Sigmoid colon (tissue), 7 donors: ENCODE measurements at places on chromosomes 2 and 18. TPM values are rescaled to one million over a fixed set of nuclear protein-coding genes. Genes with fewer than 3 reads are reported as not detected.

GRCh38 chr2:238703053-238703415 lies 144.9 kb upstream of the TWIST2 start:
- peak overlapping the region; percentile 67 for H3K27ac ChIP-seq
- H3K4me1 ChIP-seq, result peaks cover 31% of the 10 kb centered on the region
- peak; percentile 37 for DNase-seq
- no peaks in the 10 kb centered on the region for H3K36me3 ChIP-seq
- no peak overlapping the region for H3K4me3 ChIP-seq

DNA sequence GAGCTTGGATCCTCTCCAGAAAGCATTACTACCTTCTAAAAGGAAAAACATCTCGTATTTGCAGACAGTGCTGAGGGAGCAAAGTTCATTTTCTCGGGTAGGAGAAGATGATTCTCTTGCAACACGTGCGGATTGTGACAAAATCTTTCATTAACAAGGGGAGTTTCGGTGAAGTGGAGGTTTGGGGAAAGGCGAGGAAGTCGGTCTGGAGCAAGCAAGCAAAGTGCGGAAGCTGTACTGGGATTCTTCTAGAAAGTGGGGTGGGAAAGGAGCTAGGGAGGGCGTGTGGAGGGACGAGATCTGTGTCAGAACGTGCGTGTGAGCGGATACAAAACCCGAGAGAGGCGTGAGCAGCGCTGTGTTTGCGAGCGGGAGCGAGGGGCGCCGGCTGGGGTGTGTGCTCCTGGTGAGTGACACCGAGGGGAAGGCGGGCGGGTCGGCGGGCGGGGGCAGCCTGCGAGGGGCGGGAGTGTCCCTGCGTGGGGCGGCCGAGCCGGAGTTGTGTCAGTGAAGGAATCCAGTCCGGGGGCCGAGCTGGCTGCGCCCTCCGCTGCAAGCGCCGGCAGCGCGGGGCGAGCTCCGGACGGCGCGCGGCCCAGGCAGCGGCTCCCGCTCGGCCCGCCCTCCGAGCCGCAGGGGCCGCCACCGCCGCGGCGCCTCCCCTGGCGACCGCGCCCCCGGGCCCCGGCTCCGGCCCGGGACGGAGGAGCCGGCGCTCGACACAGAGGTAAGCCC lies at the start of gene SPATS2L:
Gene SPATS2L (plus strand): TSS at position 498 of the 735 bp plus-strand sequence. CDS start 82,552 bp downstream, outside the sequence.
- DNase-seq, result peak; percentile 93
- no peaks in the 10 kb centered on the region for H3K27me3 ChIP-seq
- H3K27ac ChIP-seq, result peak within 1 kb of the TSS; percentile 92
- peak within 1 kb of the TSS; percentile 84 for H3K4me3 ChIP-seq
- no peaks in the 10 kb centered on the region for H3K36me3 ChIP-seq

DNA sequence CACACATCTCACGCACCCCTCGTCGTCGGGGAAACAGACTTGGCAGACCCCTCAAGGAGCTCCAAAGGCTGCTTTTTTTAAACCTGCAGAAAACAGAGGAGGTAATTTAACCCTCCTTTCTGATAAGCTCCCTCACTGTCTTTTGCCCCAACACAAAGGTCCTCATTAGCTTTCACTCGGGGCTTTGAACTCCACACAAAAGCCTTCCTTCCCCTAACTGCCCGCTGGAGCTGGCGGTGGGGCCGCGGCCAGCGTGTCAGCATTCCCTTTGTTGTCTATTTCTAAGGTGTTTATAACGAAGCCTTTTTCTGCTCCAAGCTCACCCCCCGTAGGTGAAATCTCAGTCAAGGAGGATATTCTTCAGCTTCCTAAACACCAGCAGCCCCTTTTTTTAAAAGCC lies 43.5 kb upstream of the ID2 start:
- H3K36me3 ChIP-seq, result no peaks in the 10 kb centered on the region
- H3K4me1 ChIP-seq, result no peaks in the 10 kb centered on the region
- no peak overlapping the region for H3K27ac ChIP-seq
- H3K4me3 ChIP-seq, result no peak overlapping the region

GRCh38 chr2:65277791-65278483 lies 50.3 kb downstream of the ACTR2 start:
- H3K4me1 ChIP-seq, result peaks cover 13% of the 10 kb centered on the region
- H3K27me3 ChIP-seq, result no peaks in the 10 kb centered on the region
- no peak for DNase-seq
- H3K36me3 ChIP-seq, result peaks cover 7% of the 10 kb centered on the region

- H3K4me3 ChIP-seq, result no peak overlapping the region
- DNase-seq, result no peak
- H3K36me3 ChIP-seq, result no peaks in the 10 kb centered on the region
- H3K27ac ChIP-seq, result peak overlapping the region; percentile 78
- no peaks in the 10 kb centered on the region for H3K27me3 ChIP-seq
Measured at GRCh38 chr18:50622865-50623393, 63.0 kb downstream of the MAPK4 start.

DNA sequence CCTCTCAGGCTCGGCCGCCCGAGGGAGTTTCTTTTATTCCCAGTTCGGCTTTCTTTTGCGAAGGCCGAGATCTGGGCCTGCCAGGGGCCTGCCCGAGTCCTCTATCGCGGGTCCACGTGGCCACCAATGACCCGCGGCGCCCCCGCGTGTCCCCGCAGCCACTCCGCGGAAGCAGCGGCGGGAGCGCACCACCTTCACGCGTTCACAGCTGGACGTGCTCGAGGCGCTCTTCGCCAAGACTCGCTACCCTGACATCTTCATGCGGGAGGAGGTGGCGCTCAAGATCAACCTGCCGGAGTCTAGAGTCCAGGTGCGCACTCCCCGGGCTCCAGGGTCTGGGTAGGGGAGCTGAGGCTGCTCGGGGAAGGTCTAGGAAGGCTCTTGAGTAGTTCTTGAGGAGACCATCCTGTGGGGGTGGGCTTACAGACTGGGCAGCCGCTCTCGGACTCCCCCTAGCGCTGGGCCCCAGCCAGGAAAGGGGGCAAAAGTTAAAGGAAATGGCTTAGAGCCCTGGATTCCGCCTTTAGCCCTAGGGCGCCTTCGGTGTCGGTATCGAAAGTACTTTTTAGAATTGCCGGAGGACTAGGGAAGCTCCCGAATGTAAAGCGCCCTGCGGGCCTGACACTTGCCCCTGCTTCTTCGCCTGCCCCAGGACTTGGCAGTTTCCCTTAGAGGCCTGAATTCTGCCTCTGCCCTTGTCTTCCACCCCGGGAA lies 3.4 kb downstream of the OTX1 start:
- peak overlapping the region; percentile 9 for H3K4me3 ChIP-seq
- no peak overlapping the region for H3K27ac ChIP-seq
- peak; percentile 57 for DNase-seq
- H3K4me1 ChIP-seq, result peaks cover 73% of the 10 kb centered on the region
- H3K27me3 ChIP-seq, result peaks cover 100% of the 10 kb centered on the region

DNA sequence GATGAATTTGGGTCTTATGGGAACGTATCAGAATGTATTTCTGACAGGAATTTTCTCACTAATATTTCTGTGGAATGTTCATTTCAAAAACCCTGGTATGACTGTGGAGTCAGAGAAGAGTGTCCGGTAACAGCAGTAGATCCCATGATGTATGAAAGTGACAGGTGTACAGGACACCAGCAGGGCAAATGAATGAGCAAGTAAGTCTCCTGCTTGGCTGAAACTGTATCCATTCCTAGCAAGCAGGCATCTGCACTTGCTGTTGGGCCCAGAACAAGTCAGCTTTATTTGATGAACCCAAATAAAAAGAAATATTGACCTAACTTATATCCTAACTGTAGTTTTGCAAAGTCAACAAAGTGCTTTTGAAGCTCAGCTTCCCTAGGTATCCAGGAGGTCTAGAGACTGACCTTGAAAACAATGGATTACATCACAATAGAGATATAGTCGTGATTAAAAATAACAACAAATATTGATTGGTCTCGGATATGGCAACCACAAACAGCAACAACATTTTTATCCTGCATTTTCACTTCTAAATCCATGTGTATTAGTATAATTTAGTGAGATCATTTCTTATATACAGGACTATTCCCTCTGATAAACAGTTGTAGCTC lies 37.6 kb downstream of the NXPH2 start:
- no peak overlapping the region for H3K27ac ChIP-seq
- H3K27me3 ChIP-seq, result no peaks in the 10 kb centered on the region
- no peaks in the 10 kb centered on the region for H3K36me3 ChIP-seq
- H3K4me3 ChIP-seq, result no peak overlapping the region
- no peaks in the 10 kb centered on the region for H3K4me1 ChIP-seq

DNA sequence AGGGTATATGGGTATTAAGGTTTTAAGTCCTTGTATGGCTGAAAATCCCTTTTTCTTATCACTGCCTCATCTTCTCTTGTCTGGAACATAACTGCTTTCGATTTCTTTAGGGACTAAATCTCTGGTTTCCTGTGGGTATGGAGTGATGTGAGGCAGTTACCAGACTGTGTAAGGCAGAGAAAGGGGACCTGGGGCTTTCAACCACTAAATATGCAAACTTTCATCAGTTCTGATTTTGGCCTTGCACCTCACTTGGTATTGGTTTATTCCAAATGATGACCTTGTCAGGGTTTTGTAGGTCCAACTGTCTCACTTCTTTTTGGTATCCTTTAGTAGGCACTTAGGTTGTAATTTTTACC lies 9.3 kb downstream of the MAP4K4 start:
- H3K27me3 ChIP-seq, result no peaks in the 10 kb centered on the region
- H3K36me3 ChIP-seq, result no peaks in the 10 kb centered on the region
- no peaks in the 10 kb centered on the region for H3K4me1 ChIP-seq
- no peak overlapping the region for H3K27ac ChIP-seq
- no peak overlapping the region for H3K4me3 ChIP-seq

DNA sequence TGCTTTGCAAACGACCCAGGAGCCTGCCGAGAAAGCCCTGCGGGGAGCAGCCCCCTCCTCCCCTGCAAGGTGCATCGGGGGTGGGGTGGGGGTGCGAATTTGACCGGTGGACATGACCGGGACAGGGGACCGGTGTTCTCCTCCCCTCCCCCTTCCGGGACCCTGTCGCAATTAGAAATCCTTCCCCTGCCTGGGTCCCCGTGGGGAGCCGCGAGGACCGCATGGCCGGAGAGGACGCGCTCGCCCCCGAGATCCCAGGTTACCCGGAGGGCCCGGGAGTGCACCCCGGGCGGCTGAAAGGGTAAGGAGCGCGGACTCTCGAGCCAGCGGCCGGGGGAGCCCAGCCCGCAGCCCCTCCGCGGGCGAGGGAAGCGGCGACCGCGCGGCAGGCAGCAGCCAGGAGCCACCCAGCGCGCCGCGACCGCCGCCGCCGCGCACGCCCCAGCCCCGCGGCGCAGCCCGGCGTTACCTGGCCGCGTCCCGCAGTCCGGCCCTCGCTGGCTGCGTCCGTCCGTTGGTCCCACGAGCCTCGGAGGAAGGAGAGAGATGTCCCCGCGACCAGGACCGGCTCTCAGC lies 482 bp downstream of the DLGAP1 start:
- DNase-seq, result no peak
- H3K36me3 ChIP-seq, result no peaks in the 10 kb centered on the region
- H3K4me3 ChIP-seq, result peak overlapping the region; percentile 45
- H3K27ac ChIP-seq, result no peak overlapping the region
- H3K4me1 ChIP-seq, result peaks cover 16% of the 10 kb centered on the region

DNA sequence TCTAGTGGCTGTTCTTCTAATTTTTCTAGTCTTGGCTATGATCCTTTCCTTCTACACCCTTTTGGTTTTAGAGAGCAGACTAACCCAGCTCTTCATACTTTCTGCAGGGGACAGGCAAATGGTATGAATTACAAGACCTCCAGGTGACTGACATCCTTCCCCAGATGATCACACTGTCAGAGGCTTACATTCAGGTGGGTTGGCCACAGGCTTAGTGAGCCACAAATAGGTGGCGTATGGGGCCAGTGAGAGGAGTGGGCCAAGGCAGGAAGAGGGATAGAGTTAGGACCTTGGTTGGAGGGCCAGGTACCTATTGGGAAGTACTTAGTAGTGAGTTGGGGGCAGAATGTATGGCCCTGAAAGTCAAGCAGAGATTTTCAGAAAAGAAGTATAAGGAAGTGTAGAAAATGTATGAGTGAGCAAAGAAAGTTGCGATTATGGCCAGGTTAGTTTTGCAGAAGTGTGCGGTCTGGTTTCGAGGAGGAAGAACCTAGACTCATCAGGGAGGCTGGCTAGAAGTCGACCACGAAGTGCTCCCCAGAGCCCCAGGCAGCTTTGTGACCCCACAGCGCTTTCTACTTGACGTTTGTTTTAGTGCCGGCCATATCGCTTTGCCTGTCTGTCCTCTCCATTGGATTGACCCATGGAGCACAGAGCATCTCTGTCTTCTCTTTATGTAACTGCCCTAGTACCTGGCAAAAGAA lies 20.0 kb downstream of the SFTPB start:
- H3K36me3 ChIP-seq, result peaks cover 50% of the 10 kb centered on the region
- H3K27ac ChIP-seq, result no peak overlapping the region
- no peaks in the 10 kb centered on the region for H3K27me3 ChIP-seq
- H3K4me3 ChIP-seq, result no peak overlapping the region

- H3K27me3 ChIP-seq, result no peaks in the 10 kb centered on the region
- no peaks in the 10 kb centered on the region for H3K36me3 ChIP-seq
- peak overlapping the region; percentile 43 for H3K27ac ChIP-seq
Measured at GRCh38 chr18:9684881-9685614, 23.1 kb upstream of the RAB31 start.

DNA sequence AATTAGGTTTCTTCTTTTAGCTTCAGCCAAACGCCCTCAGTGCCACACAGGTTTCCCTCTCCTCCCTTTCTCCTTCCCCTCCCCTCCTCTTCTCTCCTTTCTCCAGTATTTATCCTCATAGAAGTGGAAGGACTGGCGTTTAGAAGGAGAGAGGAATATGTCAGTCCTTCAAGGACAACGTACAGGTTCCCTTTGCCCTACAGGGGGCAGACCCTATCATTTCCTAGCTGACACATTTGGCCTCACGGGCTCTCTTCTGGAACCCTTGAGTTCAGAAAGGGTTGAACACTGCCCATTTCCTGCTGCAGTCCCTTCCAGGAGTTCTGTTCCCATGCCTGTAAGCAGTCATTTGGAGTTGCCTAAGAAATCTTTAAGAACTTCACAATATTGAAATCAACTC lies 46.1 kb downstream of the CDCA7 start:
- H3K27me3 ChIP-seq, result peaks cover 3% of the 10 kb centered on the region
- H3K4me1 ChIP-seq, result no peaks in the 10 kb centered on the region
- no peak overlapping the region for H3K4me3 ChIP-seq
- H3K36me3 ChIP-seq, result no peaks in the 10 kb centered on the region
- DNase-seq, result no peak
- no peak overlapping the region for H3K27ac ChIP-seq

- no peaks in the 10 kb centered on the region for H3K36me3 ChIP-seq
- no peaks in the 10 kb centered on the region for H3K27me3 ChIP-seq
- H3K4me1 ChIP-seq, result no peaks in the 10 kb centered on the region
Measured at GRCh38 chr2:117745537-117745936, 69.0 kb upstream of the DDX18 start.

- no peaks in the 10 kb centered on the region for H3K27me3 ChIP-seq
- H3K4me1 ChIP-seq, result peaks cover 6% of the 10 kb centered on the region
- no peak for DNase-seq
- no peak overlapping the region for H3K27ac ChIP-seq
- H3K4me3 ChIP-seq, result no peak overlapping the region
Measured at GRCh38 chr2:98736464-98736889, 5.5 kb upstream of the MGAT4A start.

GRCh38 chr2:235390108-235390815 lies 103.6 kb upstream of the AGAP1 start:
- no peak for DNase-seq
- no peak overlapping the region for H3K4me3 ChIP-seq
- no peaks in the 10 kb centered on the region for H3K36me3 ChIP-seq
- H3K27ac ChIP-seq, result no peak overlapping the region
- H3K4me1 ChIP-seq, result no peaks in the 10 kb centered on the region

GRCh38 chr2:94874277-94874997 lies 3.2 kb downstream of the TEKT4 start:
- H3K27me3 ChIP-seq, result peaks cover 21% of the 10 kb centered on the region
- no peak overlapping the region for H3K27ac ChIP-seq
- no peak for DNase-seq
- H3K4me3 ChIP-seq, result no peak overlapping the region

CERS6 gene
- total RNA-seq, result 13.4 TPM

SERPINB13 gene
- not detected for total RNA-seq

MATN3 gene
- 0.55 TPM for total RNA-seq

SLC5A7 gene
- total RNA-seq, result 1.8 TPM

PRSS56 gene
- total RNA-seq, result not detected

FAM110C gene
- total RNA-seq, result not detected

TUBB8B gene
- not detected for total RNA-seq

MAP3K20 gene
- 208 TPM for total RNA-seq

ANKRD62 gene
- total RNA-seq, result 0.55 TPM
